Astrocyte of the cerebellum (primary cell): ENCODE measurements at places on chromosomes 12 and 14.

- DNase-seq, result no peak
Measured at GRCh38 chr12:113961921-113962710, 4.0 kb downstream of the RBM19 start.

GRCh38 chr14:36857136-36857535 lies 195.5 kb downstream of the PAX9 start:
- no peak for DNase-seq

DNA sequence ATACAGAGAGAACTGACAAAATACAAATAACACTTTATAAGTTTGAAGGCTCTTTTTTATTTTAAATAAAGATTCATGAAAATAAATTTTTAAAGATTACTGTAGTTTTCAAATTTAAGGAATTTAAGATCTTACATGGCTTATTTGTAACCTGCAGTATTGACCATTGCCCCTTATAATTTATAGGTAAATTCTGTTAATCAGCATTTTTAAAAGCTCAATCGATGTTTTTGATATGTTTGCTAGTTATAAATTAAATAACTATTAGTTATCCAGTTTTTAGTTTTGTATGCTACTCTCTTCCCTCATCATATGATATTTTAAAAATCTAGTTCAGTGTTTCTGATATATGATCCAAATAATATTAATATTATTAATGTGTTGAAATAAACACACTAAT lies 109.9 kb downstream of the MON2 start:
- no peak for DNase-seq

DNA sequence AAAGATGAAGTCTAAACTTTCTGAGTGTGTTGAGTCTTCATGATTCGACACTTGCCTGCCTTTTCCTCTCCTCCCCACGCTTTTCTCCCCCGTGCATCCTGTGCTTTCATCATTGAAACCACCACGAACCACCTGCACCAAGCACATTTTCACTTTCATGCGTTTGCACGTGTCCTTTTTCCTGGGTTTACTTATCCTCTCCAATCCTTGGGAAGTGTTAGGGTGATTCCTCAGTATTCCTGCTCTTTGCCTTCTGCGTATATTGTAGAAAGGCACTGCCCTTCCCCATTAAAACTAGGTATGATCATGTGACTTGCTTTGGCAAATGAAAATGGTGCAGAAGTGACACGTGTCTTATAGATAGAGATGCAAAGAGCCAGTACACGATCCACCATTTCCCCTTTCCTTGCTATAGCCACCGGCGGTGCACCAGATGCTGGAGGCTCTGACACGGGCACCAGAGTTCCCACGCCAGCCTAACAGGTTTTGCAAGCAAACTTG lies 106.6 kb downstream of the BRMS1L start:
- DNase-seq, result no peak

DNA sequence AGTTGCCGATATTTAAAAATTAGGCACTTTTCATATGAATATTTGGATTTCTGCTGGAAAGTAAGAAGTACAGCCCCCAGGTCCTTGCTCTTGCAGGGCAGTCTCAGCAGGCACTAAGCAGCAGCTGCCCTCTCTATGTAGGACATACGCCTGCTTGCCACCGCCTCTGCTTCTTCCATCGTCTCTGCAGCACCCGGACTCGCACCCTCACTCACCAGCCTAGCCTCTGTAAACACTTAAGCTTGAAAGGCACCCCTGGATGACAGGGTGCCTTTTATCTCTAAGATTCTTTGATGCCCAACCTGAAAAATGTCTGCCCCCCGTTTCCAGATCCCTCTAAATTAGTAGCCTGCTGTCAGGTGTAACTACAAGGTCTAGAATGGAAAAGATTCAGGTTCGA lies 19.0 kb downstream of the OTUB2 start:
- DNase-seq, result no peak

DNA sequence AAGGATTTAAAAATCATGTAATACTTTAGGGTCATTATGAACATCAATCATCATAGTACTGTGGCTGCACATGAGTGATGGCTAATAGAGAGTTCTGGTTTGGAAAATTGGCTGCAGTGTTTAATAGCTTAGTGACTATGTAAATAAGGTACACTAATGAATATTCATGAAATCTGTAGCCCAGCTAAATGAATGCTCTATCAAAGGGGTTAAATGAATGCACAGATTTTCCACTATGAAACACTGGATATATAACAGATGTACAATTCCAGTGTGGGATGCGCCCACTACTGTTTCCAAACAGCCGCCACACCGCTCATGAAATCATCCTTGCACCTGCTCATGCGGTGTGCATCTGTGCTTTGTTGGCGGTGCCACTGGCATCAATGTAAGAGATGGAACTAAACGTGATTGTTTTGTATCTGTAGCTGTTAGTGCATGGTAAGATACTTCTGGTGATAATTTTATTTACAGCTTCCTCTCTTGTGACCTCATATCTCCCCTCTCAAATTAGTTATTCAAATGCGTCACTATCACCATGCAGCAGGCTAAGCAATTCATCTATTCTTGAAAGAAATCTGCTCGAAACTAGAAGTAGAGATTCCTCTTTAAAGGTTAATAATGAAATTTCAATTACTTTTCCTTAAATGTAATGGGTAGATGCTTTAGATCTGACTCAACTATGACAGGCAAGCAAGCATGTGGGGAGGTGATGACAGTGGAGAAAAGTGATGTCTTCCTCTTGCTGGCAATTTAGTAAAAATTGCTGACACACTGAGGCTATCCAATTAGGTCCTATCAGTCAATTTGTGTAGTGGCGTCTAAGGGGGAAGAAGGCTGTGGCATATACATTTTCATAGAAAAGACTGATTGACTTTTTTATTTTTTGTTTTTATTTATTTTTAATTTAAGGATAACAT lies 433.6 kb downstream of the AEBP2 start:
- no peak for DNase-seq

DNA sequence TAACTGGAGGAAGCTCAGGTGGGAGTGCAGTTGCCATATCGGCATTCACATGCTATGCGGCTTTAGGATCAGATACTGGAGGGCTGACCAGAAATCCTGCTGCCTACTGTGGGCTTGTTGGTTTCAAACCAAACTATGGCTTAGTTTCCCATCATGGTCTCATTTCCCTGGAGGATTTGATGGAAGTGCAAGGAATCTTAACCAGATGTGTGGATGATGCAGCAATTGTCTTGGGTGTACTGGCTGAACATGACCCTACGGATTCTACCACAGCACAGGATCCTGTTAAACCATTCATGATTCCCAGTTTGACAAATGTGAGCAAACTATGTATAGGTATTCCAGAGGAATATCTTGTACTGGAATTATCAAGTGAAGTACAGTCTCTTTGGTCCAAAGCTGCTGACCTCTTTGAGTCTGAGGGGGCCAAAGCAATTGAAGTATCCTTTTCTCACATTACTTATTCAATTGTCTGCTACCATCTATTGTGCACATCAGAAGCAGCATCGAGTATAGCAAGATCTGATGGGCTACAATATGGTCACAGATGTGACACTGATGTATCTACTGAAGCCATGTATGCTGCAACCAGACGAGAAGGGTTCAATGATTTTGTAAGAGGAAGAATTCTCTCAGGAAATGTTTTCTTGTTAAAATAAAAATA lies 42.9 kb downstream of the RALGAPA1 start:
- DNase-seq, result no peak

- no peak for DNase-seq
Measured at GRCh38 chr12:72219937-72220336, 52.2 kb upstream of the TRHDE start.

GRCh38 chr12:13945236-13945635 lies 36.2 kb downstream of the GRIN2B start:
- no peak for DNase-seq

DNA sequence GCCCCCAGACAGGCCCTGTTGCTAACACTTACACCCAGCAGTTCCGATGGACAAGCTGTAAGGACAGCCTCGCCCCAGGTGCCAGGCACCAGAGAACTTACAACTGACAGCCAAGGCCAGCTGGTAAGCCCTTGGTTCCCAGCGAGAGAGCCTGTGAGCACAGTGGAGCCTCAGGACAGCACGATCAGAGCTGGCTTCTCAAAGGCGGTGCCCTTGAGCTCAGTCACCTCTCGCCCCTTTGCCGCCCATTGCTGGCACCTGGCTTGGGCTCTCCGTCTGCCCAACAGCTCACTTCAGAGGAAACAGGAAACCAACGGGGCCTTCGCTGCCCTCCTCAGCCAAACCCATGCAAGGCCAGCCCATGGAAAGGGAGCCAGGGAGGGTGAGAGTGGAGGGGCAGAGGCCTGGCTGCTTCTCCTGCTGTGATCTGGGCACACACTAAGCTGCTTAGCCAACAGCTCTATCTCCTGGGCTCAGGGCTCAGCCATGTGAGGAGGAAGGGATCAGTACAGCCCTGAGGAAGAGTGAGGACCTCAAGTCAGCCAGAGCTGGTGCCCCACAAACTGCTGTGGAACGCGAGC lies 98.5 kb downstream of the SINHCAF start:
- no peak for DNase-seq

GRCh38 chr14:48304729-48305128 lies 629.3 kb upstream of the MDGA2 start:
- DNase-seq, result no peak

GRCh38 chr14:70881549-70882177 lies 25.6 kb upstream of the PCNX1 start:
- no peak for DNase-seq

GRCh38 chr12:20463913-20464524 lies 95.7 kb downstream of the PDE3A start:
- DNase-seq, result no peak

DNA sequence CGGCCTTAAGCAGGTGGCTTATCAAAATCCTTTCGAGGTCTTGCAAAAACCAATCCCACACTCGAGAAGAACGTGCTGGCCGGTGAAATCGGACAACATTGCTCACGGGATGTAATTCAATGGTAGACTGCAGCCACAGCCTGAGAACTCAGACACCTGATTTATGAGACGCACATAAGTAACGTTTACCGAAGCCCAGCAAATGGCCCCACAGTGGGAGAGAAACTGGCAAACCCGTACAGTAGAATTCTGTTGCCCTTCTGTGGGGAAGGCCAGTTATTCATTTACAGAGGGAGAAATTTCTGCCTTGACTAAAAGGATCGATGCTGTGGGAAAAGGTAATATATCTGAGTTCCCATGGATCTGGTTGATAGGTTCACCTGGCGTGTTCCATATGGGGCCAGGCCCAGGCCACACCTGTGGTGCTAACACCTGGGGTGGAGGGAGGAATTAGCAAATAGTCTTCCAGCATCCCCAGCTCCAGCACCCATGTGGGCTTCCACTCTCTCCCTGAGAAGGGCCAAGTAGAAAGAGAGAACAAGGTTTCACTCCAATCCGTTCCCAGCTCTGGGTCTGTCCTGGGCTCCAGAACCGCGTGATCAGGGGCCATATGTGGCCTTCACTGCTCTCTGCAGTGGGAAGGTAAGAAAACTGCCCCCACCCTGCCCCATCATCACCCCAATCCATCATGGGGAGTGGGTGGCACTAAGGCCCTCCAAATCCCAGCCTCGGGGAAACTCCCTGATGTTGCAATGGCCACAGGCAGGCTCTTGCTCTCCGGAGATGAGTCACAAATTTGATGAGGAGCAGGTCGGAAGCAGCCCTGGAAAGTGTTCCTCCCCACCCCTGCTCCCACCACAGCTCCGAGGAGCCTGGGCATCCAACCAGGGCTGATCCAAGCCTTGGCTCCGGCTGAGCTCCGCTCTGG lies 12.7 kb downstream of the BDKRB1 start:
- peak; percentile 62 for DNase-seq

GRCh38 chr14:38901791-38902190 lies 201.2 kb downstream of the SEC23A start:
- DNase-seq, result no peak

GRCh38 chr12:58346032-58346632 lies 404.8 kb downstream of the ATP23 start:
- peak; percentile 38 for DNase-seq
